ENCODE measurements at places on chromosomes 13 and 19.

DNA sequence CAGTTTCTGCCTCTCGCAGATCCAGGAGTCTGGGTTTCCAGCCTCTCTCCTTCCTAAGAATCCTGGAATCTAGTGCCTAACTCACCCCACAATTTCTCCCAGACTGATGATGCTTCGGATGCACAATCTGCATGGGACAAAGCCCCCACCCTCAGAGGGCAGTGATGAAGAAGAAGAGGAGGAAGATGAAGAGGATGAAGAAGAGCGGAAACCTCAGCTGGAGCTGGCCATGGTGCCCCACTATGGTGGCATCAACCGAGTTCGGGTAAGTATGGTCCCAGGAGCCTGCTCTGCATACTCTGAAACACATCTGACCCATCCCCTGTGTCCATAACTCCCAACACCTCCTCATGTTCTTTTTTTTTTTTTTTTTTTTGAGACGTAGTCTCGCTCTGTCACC, 796 bp downstream of the GRWD1 start:
- DNase-seq, result no peak

- DNase-seq, result no peak
These were observed 193.8 kb downstream of the URI1 start for GRCh38 chr19:30135797-30136196.

- DNase-seq, result no peak
These were observed 11.6 kb upstream of the ZNF536 start for GRCh38 chr19:30360376-30361106.

DNA sequence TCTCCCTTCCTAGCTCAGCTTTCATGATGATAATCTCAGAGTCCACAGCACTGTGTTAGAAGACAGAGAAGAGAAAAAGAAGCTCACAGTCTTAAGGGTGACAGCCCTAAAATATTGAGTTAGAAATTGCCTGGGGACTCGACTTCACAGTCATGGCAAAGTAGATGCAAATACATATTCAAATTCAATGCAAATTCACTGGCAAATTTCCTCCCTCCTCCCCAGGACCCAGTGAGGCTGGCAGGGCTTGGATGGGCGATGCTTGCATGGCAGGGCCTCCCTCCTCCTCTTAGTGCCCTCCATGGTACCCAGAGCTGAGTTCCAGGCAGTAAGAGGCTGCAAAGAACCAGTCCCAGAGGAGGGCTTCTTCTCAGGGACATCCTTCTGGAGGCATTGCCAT, 115.6 kb upstream of the UQCRFS1 start:
- DNase-seq, result no peak

DNA sequence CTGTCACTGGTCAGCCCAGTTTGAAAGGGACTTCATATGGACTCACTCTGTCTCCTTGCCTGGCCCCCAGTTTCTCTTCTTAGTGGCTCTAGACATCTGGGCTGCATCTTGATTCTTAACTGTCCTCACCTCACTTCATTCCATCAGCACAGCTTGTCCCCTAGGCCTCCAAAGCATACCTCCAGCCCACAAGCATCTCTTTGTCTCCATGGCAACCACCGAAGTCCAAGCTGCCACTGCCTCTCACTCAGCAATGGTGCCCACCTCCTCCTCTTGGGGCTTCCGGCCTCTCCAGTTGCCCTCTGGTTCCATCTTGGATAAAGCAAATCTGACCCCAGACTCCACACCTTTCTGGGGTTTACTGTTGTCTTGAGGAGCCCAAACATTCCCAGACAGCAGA, 9.9 kb upstream of the KLHL26 start:
- DNase-seq, result no peak

DNA sequence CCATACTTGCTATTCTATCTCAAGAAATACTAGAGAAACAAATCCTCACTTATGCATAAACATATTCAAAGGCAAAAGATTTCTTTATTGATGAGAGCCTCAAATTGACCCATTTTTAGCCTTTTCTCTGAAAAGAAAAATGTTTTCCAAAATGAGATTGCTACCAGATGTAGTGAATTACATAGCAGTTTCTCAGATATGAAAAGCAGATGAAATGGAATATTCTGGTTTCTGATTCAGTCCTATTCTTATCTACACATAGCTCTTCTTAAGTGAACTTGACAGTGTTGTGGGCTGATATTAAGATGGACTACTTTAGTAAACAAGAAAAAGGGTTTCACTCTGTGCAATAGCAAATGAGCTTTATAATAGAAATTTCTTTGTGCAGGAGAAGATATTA, 183.5 kb downstream of the DNAJC15 start:
- no peak for DNase-seq

- DNase-seq, result peak; percentile 61
These were observed 16.5 kb upstream of the RNF17 start for GRCh38 chr13:24747248-24748060.

GRCh38 chr19:1252821-1253513, 4.6 kb downstream of the MIDN start:
- peak; percentile 71 for DNase-seq

DNA sequence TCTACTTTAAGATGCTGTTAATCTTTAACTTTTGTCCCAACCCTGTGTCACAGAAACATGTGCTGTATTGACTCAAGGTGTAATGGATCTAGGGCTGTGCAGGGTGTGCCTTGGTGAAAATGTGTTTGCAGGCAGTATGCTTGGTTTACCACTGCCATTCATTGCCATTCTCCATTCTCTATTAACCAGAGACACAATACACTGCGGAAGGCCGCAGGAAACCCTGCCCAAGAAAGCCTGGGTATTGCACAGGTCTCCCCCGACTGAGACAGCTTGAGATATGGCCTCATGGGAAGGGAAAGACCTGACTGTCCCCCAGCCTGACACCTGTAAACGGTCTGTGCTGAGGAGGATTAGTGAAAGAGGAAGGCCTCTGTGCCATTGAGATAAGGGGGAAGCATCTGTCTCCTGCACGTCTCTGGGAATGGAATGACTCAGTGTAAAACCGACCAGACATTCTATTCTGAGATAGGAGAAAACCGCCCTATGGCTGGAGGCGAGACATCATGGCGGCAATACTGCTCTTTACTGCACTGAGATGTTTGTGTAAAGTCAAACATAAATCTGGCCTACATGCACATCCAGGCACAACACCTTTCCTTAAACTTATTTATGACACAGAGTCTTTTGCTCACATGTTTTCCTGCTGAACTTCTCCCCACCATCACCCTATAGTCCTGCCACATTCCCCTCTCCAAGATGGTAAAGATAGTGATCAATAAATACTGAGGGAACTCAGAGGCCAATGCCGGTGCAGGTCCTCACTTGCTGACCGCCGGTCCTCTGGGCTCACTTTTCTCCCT, 13.1 kb upstream of the ZNF888 start:
- no peak for DNase-seq

DNA sequence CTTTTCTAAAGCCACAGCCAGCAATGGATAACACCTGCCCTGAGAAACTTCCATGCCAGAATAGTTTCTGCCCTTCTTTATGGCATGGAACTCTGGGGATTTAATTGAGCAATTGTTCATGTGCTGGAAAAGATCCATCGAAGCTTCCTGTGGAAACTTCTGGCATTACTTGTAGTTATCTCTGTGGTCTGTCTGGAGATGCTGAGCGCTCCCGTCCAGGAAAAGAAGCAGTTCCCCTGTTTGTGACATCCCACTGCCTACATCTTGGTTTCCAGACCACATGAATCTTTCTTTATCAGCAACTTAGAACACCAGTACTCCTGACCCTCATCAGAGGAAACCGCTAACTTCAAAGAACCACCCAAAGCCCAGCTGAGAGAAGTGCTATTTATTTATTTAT, 24.6 kb downstream of the FLT1 start:
- no peak for DNase-seq

DNA sequence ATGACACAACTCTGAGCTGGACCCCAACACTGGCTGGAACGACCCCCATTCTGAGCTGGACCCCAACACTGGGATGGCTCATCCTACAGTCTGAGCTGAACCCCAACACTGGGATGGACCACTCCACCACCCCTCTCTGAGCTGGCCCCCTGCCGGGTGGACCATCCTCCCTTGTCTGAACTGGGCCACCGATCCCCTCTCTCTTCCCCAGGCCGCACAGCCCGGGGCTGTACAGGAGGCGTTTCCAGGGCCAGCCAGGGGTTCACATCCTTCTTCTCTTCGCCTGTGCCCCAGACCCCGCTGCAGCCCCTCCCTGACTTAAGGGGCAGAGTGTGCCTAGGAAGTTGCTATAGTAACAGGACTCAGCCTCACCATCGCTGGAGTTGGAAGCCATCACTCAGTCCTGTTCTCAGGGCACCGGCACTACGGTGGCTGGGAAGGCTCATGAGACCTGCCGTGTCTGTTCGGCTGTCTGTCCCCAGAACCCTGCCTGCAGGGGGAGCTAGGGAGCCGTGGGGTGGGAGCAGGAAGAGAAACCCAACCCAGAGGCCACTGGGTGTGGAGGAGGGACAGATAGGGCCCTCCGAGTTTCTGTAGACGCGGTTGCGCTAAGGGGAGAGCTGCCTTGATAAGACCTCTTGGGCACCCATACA, 3.7 kb downstream of the PRKACA start:
- no peak for DNase-seq
